Body of pancreas (tissue), 4 donors: ENCODE measurements at places on chromosomes 16 and 17. TPM values are rescaled to one million over a fixed set of nuclear protein-coding genes. Genes with fewer than 3 reads are reported as not detected.

TMEM235 gene
- total RNA-seq: not detected

MAPT gene
- total RNA-seq: 2.3 TPM

TMEM238L gene
- not detected for total RNA-seq

BCL7C gene
- 24.1 TPM for total RNA-seq

KRTAP1-5 gene
- not detected for total RNA-seq

PDK2 gene
- total RNA-seq: 27.0 TPM

TBC1D3I gene
- not detected for total RNA-seq

PFAS gene
- total RNA-seq: 9.9 TPM

SLC13A2 gene
- total RNA-seq: not detected

KRT27 gene
- not detected for total RNA-seq

GCGR gene
- 5.3 TPM for total RNA-seq

GFAP gene
- total RNA-seq: 7.0 TPM

C17orf78 gene
- total RNA-seq: not detected

IGSF6 gene
- total RNA-seq: 1.3 TPM

TBX4 gene
- not detected for total RNA-seq

PERCC1 gene
- total RNA-seq: not detected

AANAT gene
- not detected for total RNA-seq

CDRT15 gene
- total RNA-seq: not detected

CCL17 gene
- not detected for total RNA-seq

MLST8 gene
- 59.0 TPM for total RNA-seq

KRTAP3-1 gene
- total RNA-seq: not detected

C16orf54 gene
- 0.52 TPM for total RNA-seq

C1QL1 gene
- total RNA-seq: 2.9 TPM

TLCD1 gene
- total RNA-seq: 2.0 TPM

CBLN1 gene
- 0.26 TPM for total RNA-seq

FOXL1 gene
- not detected for total RNA-seq

TP53TG3 gene
- total RNA-seq: not detected

OMG gene
- total RNA-seq: not detected

TERB1 gene
- not detected for total RNA-seq

CFAP52 gene
- total RNA-seq: not detected

RNF167 gene
- total RNA-seq: 37.6 TPM

ZFP90 gene
- 13.7 TPM for total RNA-seq

NPIPB6 gene
- total RNA-seq: 13.8 TPM

LGALS9B gene
- not detected for total RNA-seq

TEKT1 gene
- not detected for total RNA-seq

IL34 gene
- 3.0 TPM for total RNA-seq

TEX14 gene
- not detected for total RNA-seq

JPH3 gene
- not detected for total RNA-seq

TMEM106A gene
- 6.9 TPM for total RNA-seq

TBC1D28 gene
- not detected for total RNA-seq

CMC2 gene
- 23.6 TPM for total RNA-seq

C17orf50 gene
- not detected for total RNA-seq

TNP2 gene
- not detected for total RNA-seq

TBC1D3C gene
- not detected for total RNA-seq

GGNBP2 gene
- 36.3 TPM for total RNA-seq

NHLRC4 gene
- 0.52 TPM for total RNA-seq

RPL26 gene
- 1,646 TPM for total RNA-seq
